ENCODE measurements at places on chromosomes 2 and 18. TPM values are rescaled to one million over a fixed set of nuclear protein-coding genes. Genes with fewer than 3 reads are reported as not detected.

SPDYA gene
- not detected for total RNA-seq

COL3A1 gene
- 1.5 TPM for total RNA-seq

BCL2 gene
- total RNA-seq, result 0.84 TPM

CFAP210 gene
- total RNA-seq, result not detected

FRZB gene
- 0.08 TPM for total RNA-seq

SH3RF3 gene
- 0.57 TPM for total RNA-seq

SPR gene
- total RNA-seq, result 20.9 TPM

DNAH6 gene
- under 0.01 TPM for total RNA-seq

CYP27C1 gene
- 3.4 TPM for total RNA-seq

TGFA gene
- total RNA-seq, result 194 TPM

SGO2 gene
- 20.2 TPM for total RNA-seq

GMCL1 gene
- 12.8 TPM for total RNA-seq

MRO gene
- not detected for total RNA-seq

OTOS gene
- not detected for total RNA-seq

NMUR1 gene
- not detected for total RNA-seq

CDK15 gene
- total RNA-seq, result 0.16 TPM

CXCR1 gene
- 0.11 TPM for total RNA-seq

AQP12B gene
- not detected for total RNA-seq

L3MBTL4 gene
- total RNA-seq, result 0.49 TPM

RAX gene
- not detected for total RNA-seq

TP53I3 gene
- 40.8 TPM for total RNA-seq

CIDEA gene
- total RNA-seq, result 3.9 TPM

CFAP53 gene
- total RNA-seq, result 0.86 TPM

NEMP2 gene
- total RNA-seq, result 3.1 TPM

FBLN7 gene
- total RNA-seq, result 0.23 TPM

REEP1 gene
- not detected for total RNA-seq

EPHA4 gene
- 4.3 TPM for total RNA-seq

PGAP1 gene
- 3.4 TPM for total RNA-seq

DHRS9 gene
- not detected for total RNA-seq

IL36RN gene
- total RNA-seq, result 0.15 TPM

C1QL2 gene
- not detected for total RNA-seq

RFX8 gene
- total RNA-seq, result 0.08 TPM

CRYGC gene
- total RNA-seq, result not detected

CFC1 gene
- not detected for total RNA-seq

GPBAR1 gene
- total RNA-seq, result not detected

MYL1 gene
- not detected for total RNA-seq

ERBB4 gene
- total RNA-seq, result not detected

RAB11FIP5 gene
- total RNA-seq, result 41.5 TPM

PRKAG3 gene
- not detected for total RNA-seq

All from hair follicular keratinocyte (primary cell).